Tongue (tissue), 3 donors: ENCODE measurements at places on chromosomes 12 and 14.

DNA sequence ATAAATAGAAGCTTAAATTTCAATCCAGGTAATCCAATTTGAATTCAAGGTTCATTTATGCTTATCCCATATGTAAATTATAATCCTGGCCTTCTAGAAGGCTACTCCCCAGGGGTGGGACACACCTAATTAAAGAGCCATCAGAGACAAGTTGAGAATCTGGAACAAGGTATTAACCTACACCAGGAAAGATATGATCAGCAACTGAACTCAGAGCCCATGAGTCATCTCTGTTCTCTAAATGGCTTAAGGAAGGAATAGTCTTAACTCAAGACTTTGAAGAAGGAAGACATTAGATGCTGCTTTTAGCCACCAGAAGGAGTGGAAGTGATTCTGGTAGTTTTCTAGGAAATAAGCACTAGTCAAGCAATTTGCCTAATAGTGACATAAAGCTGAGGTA, 88.0 kb downstream of the KIF21A start:
- DNase-seq = no peak

DNA sequence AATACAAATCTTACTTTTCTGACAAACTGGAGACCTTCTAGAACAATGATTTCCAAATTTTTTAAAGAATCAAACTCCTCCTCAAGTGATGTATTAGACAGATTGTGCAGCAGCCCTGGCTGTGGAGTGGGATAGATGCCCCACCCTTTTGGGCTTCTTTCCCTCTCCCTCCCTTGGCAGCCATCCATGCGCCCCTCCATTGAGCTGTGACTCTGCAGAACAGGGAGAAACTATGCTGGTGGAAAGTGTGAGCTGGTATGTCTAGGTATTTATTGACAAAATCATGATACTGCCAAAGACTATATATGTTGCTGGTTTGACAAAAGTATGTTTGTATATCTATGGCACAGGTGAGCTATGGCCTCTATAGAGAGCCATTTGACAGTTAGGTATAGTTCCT, 138.5 kb downstream of the KTN1 start:
- no peak for DNase-seq

DNA sequence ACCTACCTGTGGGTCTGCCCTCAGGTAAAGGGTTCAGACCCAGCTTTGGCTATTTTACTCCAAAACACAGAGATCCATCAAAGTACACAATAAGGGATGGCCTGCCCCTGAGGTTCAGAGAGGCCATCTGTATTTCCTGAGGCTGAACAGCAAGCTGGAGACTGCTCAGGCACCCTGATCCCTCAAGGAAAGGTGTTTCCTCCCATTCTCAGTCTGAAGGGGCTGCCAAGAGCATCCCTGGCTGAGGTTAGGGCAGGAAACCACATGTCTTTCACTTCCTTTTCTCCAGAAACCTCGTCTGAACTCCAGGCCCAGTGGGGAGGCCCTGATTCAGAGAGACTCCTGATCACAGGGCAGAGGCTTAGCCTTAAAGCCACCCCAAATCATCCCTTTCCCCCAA, 1.5 kb downstream of the RILPL1 start:
- peak; percentile 21 for DNase-seq

DNA sequence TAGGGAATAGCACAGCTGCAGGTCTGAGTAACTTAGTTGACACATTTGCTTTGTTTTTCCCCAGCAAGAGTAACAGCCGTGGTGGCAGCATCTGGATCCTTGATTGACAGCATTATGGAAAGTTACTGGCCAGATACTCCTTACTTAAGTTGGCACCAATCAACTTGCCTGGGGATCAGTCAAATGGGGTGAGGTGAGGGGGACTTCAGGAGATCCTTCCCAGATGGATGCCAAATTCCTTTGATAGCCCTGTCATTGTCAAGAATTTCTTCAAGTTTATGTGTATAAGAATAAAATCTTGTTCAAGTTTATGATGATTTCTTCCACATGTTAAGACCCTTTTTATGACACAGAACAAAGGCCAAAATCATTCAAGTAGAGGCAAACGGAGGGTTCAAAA, 618.4 kb downstream of the SLC6A15 start:
- peak; percentile 13 for DNase-seq

- no peak for DNase-seq
These were observed 50.3 kb downstream of the RIMBP2 start for GRCh38 chr12:130665753-130666152.

- peak; percentile 64 for DNase-seq
These were observed 1.1 kb downstream of the SMIM10L1 start for GRCh38 chr12:11171969-11172675.

GRCh38 chr12:20695232-20695631, at the start of gene SLCO1C1:
Gene SLCO1C1, plus strand, starts transcription at chr12:20695332. Its CDS starts 4,245 bp downstream, at chr12:20699577.
- DNase-seq = no peak

DNA sequence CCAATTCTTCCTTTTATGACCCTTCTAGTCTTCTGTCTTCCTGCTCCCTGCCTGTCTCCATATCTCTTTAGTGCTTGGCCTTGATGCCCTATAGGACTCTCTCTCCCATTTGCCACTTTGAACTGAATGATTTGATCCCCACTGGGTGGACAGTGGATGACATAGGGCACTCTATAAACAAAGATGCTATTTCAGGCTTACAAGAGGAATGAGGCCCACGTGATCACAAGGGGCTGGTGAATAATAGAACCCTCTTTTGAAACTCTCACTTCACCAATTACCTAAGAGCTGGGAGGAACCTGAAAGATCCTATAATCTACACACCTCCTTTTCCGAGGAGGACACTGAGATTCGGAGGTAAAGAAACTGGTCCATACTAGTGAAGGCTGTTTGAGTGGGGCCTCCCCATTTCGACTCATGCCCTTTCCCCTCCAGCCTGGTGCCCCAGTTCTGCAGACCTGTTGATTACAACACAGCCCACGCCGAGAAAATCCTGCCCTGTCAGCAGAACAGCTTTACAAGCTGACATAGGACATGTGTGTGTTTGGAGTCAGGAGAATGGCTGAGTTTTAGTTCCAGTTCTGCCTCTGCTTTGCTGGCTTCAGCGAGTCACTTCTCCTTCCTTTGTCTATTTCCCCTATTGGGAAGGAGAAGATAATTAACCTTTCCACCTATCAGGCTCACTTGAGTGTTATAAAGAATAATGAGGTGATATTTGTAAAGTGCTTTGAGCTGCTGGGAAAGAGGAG, 400.3 kb downstream of the ZFP36L1 start:
- peak; percentile 65 for DNase-seq

GRCh38 chr12:108302016-108302402, 37.1 kb downstream of the CMKLR1 start:
- DNase-seq = no peak

- peak; percentile 18 for DNase-seq
These were observed at the start of gene NTS for GRCh38 chr12:85874031-85874461. Gene NTS, plus strand, starts transcription at chr12:85874295. Its CDS starts 109 bp downstream, at chr12:85874404.

DNA sequence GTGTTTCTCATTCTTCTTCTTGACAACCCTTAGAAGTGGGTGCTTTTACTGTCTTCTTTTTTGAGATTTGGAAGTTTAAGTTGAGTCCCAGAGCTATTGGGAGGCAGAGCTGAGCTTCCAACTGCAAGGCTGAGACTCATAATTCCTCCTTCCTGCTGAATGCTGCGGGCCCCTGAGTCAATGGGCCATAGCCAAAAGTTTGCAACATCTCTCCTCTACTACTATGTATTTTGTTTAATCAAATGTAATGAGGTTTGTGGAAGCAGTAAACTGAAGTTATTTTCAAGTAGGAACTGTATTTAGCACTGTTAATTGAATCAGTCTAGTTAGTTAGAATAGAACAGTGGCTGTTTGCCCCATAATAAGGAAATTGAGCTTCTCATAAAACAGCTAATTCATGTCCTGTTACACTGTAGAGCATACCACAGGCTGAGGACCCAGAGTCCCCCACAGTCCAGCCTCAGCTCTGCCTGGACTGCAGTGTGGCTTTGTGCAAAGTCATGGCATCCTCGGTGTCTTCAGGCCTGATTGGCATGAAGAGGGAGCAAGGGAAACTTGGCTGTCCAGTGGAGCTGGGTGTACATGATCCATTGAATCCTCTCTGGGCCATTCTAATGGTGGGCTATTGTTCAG, 631.7 kb downstream of the VRK1 start:
- DNase-seq = no peak

GRCh38 chr14:75342762-75343599, 64.4 kb downstream of the FOS start:
- DNase-seq = no peak

GRCh38 chr12:64824500-64825142, at the start of gene TBC1D30:
Gene TBC1D30, plus strand, starts transcription at chr12:64824647. Its CDS starts 233 bp downstream, at chr12:64824880.
- peak; percentile 37 for DNase-seq

DNA sequence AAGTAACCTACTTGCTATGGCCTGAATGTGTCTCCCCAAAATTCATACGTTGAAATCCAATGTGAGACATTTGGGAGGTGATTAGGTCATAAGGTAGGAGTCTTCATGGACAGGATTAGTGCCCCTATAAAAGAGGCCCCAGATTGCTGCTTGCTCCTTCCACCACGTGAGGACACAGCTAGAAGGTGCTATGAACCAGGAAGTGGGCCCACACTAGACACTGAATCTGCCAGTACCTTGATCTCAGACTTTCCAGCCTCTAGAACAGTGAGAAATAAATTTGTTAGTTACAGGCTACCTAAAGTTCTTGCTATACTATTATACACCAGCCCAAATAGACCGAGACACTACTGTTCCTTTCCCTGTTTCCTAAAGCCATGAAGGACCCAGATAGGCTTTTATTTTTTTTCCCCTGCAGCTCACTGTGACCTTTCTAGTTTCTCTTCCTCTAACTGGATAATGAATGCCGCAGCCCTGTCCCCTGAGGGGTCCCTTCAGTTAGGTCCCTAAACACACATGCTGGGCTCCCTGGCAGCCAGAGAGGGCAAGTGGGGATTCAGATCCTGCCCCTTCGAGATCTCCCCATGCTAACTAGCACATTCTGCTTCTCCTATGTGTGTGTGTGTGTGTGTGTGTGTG, 19.3 kb downstream of the SLC25A3 start:
- no peak for DNase-seq

GRCh38 chr12:88638966-88639760, 58.9 kb upstream of the KITLG start:
- peak; percentile 81 for DNase-seq

GRCh38 chr14:56081139-56081538, 37.1 kb upstream of the PELI2 start:
- DNase-seq = no peak

GRCh38 chr14:38000340-38000739, 207.4 kb upstream of the SSTR1 start:
- DNase-seq = no peak

DNA sequence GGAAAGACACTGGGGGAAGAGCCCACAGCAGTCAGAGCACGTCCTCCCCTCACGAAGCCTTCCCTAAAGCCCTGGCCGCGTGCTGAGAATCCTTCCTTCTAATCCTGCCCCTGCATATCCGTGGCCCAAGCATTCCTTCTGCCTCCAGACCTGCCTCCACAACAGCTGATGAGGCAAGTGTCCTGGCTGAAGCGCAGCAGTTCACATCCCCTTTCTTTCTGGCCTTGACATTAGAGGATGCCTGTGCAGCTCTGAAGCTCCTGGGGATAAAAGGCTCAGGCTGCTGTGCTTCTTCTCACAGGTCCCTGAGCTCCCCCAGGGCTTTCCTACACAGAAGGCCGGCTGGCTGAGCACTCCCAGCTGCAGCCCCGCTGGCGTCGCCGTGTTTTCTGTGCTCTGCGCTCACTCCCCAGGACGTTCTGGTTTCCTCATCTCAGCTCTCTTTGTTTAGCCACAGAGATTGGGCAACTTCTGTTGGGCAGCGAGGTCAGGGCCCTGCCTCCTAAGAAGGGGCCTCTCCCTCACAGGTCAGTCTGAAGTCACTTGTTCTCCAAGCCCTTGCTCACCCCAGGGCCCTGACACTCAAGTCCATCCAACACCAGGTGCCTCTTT, 45.8 kb downstream of the NINJ2 start:
- peak; percentile 61 for DNase-seq

DNA sequence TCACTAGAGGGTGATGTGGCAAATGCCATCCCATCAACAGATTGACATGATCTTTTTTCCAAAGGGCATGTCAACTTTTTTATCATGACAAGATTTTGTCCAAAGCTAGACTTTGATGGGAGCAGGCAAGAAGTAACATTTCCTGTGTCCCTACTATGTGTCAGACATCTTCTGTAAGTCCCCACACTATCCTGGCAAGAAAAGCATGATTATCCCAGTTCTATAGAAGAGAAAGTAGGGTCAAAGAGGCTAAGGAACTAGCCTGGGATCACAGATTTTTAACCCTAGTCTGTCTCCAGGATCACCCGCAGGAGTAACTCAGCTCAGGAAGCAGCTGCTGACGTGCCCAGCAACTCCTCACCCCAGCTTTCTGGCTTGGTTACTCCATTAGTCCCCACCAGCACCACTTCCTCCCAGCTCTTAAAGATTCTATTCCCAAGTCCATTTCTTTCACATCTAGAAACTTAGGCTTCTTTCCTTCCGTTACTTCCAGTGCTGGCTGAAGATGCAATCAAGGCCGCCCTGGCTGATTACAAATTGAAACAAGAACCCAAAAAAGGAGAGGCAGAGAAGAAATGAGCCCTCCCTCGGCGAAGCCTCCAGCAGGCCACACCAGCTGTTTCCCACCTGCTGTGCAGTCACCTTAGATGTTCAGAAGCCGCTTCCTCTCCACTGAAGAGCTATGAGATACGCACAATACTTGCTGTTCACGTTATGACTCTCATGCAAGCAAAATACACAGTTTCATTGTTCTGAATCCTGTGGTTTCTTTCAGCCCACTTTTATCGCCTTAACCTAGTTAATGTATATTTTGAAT, 6.2 kb downstream of the ISCU start:
- no peak for DNase-seq

DNA sequence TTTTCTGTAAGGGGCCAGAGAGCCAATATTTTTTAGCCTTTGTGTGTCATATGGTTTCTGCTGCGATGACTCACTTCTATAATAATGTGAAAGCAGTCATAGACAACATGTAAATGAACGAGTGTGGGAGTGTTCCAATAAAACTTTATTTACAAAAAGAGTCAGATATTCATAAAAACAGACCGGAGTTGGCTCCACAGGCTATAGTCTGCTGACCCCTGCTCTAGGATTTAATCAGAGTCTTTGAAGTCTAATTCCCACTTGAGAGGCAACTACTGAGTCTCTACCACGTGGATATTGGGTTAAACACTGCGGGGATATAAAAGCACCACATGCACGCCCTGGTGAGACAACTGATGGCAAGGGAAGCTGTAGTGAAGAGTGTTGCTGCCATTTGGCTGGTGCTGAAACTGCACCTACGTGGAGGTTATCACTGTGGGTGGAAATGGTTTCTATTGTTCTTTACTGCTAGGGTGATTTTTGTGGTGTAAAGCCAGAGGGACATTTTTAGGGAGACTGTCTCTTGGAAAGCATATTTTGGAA, 3.6 kb upstream of the NINJ2 start:
- DNase-seq = no peak
